ENCODE measurements at places on chromosomes 12 and 14.
A peak's percentile ranks its signal among the peaks of the same experiment; 100 is the strongest.

- DNase-seq = no peak
These were observed 17.6 kb upstream of the RNASE1 start for GRCh38 chr14:20820063-20820904.

DNA sequence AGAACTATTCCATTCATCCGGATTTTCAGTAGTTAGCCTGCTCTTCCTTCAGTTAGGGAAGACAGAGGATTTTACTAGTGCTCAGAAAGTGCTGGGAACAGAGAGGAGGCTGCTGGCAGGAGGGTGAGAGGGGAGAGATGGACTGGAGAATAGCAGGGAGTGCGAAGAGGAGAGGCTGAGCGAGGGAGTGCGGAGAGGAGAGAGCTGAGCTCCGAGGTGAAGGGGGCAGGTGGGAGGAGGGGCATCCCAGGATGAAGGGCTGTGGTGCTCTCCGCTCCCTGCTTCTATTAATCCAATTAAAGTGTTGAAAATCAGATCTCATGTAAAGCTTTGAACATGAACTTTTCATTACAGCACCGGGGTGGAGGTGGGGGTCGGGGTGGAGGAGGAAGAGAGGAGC, 20.4 kb upstream of the SMOC1 start:
- no peak for DNase-seq

DNA sequence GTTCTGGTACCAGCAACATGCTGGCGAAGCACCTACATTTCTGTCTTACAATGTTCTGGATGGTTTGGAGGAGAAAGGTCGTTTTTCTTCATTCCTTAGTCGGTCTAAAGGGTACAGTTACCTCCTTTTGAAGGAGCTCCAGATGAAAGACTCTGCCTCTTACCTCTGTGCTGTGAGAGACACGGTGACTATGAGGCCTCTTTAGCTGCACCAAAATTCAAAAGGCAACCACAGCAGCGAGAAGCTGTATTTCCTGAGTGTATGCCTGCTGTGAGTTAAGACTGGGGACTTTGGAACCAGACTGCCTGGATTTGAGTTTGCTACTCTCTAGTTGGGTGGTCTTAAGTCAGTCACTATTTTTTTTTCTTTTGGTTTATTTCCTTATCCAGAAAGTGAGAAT, 8.7 kb upstream of the OR10G2 start:
- no peak for DNase-seq

- peak; percentile 12 for DNase-seq
These were observed 182.7 kb downstream of the KTN1 start for GRCh38 chr14:55762595-55763232.

GRCh38 chr14:93960108-93960475, 16.3 kb downstream of the ASB2 start:
- DNase-seq = peak; percentile 55

GRCh38 chr12:92139634-92140150, 6.0 kb downstream of the BTG1 start:
- DNase-seq = no peak

GRCh38 chr12:75854681-75855309, 176.8 kb downstream of the PHLDA1 start:
- DNase-seq = no peak

DNA sequence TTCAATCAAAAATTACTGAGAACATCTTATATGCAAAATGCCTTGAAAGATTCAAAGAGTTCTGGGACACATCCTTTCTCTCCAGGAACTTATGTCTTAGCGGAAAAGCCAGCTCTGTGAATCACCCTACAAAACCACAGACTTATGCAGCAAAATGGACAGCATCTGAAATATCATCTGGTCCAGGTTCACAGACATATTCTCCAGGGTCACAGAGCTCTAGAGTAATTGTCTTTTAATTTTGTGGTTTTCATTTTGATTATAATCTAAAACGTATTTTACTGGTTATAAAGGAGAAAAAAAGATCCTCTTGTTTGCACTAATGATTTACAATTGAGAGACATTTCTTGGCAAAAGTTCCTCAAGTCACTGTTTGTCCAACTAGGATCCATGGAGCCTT, 246.2 kb downstream of the MSRB3 start:
- DNase-seq = no peak

DNA sequence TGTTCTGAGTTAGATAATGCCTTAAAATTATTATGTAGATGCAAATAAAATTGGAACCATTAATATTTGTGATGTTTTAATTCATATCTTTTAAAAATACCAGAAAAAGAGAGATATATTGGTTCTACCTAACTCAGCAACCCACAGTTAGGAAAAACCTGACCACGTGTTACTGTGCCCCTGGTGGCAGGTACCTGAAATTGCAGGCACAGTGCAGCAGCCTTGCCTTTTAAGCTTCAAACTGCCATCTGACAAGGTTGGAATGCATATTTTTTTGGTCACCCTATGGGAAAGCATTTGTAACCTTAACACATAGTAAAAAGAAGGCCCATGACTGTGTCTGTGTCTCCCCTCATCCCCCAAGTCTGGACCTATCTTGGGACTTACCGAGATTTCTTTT, 109.4 kb upstream of the NOS1 start:
- DNase-seq = peak; percentile 3

- DNase-seq = no peak
These were observed 9.4 kb downstream of the KCNA1 start for GRCh38 chr12:4918950-4919660.

GRCh38 chr14:56422221-56422620, 157.4 kb upstream of the TMEM260 start:
- DNase-seq = no peak

GRCh38 chr12:14771651-14772137, 31.6 kb downstream of the WBP11 start:
- DNase-seq = peak; percentile 11

DNA sequence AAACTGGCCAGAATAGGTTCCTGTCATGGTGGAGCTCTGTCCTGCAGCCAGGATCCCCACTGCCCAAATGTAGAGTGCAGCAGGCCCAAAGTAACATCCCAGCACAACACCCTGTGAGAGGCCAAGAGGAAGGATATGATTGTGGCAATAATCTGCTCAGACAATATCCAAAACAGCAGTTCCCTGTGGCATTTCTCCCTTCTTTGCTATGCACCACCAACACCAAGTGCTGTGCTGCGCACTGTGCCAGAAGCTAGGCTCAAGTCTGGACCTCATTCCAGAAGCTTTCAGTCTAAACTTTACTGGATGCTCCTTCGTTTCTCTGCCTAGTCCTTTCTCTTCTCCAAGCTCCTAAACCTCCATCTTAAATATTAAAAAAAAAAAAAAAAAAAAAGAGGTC, 33.4 kb downstream of the SLC11A2 start:
- DNase-seq = no peak

DNA sequence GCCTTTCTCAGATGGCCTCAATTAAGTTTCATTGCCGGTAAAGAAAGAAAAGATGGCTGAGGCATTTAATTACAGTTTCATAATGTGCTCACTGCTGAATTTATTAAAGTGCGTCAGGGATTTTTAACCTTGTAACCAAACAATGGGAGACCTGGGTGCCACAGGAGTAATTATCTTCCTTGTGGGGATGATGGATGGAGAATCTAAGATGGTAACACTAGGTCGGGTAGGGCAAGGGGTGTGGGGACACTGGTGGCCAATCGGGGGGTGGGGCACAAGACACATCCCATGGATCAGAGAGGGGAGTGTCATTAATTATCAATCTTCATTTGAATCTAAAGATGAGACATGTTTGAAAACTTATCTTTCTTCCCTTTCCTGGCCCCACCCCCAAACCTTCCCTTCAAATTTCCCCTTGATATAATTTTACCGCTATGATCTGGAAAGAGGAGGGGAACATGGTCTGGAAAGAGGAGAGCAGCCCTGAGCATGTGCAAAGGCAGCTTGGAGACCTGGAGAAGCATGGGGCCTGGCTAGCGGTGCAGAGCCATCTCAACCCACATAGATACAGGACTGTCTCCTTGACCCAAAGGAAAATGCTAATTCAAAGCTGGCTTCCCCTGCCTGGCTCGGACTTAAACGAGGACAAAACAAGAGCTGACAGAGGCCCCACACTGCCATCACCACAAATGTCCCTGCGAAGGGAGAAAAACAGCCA, 231.3 kb upstream of the NOS1 start:
- DNase-seq = no peak

DNA sequence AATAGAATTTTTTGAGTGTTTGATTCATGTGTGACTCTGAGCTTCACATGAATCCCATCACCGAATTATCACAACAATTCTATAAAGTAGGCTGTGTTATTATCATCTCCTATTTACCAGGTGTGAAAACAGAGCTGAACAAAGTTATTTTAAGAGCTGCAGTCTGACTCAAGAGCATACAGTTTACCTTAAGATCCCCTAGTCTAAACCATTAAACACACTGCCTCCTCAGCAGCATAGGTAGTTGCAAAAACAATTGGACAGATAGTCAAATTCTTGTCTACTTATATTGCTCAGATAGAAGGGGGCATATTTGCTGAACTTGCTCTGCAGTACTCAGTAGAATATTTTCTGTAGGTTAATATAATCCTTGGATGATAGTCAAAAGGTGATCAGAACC, 219.8 kb upstream of the ATP2B1 start:
- no peak for DNase-seq

DNA sequence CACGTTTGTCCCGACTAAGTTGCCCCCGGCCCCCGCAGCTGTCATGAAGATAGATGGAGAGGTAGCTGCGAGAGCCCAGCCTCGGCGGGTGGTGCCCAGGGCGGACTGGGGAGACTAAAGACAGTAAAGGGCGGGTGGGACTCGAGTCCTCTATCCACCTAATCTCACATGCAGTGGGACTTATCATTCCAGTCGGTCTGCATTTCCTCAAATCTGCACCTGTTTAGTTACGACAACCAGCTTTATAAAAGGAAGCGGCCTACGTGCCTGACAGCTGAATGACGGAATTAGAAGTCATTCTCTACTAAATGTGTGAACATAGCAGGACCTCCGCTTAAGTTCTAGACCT, 109.8 kb upstream of the EGLN3 start:
- no peak for DNase-seq

- DNase-seq = no peak
These were observed 477 bp upstream of the DDX47 start for GRCh38 chr12:12812618-12813119.

DNA sequence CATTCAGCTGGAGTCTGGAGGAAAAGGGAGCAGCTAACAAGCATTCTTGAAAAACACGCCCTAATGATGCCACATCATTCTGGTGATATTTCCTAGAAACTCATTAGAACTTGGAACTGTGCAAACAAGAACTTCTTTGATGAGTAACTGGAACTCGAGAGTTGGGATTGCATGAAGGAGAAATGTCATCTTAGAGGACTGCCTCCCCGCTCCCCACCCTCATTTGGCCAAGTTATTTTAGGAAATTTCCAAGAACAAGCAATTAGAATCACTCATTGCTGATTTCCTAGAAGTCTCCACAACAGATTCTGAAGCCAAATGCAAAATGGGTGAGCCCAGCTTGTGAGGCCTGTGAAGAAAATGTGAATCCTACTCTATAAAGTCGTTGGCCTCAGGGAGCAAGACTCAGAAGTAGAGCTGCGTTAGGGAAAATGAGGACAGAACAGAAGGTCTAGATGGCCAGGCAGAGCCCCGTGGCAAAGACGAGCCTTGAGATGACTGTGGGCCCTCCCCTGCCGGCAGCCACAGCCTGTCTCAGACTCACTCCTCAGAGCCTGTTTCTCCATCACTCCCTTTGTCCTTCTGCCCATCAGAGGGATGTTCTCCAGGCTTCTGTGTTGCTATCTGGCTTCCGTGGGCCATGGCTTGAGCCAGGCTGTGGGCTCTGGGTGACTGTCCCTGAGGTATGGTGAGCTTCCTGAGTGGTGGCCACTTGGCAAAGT, 38.4 kb downstream of the RTL1 start:
- DNase-seq = no peak

GRCh38 chr12:25332143-25332542, 81.4 kb upstream of the KRAS start:
- no peak for DNase-seq

DNA sequence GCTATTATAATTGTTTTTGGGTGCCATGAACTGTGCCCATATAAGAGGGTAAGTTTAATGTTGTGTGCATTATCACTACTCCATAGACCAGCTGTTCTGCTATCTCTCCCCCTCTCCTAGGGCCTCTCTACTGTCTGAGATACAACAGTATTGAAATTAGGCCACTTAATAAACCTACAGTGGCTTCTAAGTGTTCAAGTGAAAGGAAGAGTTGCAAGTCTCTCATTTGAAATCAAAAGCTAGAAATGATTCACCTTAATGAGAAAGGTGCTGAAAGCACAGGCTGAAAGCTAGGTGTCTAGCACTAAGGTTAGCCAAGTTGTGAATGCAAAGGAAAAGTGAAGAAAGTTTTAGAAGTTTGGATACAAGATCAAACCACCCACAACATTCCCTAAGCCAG, 168.0 kb downstream of the SLC16A7 start:
- no peak for DNase-seq

- peak; percentile 81 for DNase-seq
These were observed 54.0 kb downstream of the SLC38A1 start for GRCh38 chr12:46214668-46215436.

GRCh38 chr14:102999227-102999895, 58.0 kb downstream of the CDC42BPB start:
- DNase-seq = no peak

- DNase-seq = no peak
These were observed 101.8 kb downstream of the UNC79 start for GRCh38 chr14:93532541-93532940.

DNA sequence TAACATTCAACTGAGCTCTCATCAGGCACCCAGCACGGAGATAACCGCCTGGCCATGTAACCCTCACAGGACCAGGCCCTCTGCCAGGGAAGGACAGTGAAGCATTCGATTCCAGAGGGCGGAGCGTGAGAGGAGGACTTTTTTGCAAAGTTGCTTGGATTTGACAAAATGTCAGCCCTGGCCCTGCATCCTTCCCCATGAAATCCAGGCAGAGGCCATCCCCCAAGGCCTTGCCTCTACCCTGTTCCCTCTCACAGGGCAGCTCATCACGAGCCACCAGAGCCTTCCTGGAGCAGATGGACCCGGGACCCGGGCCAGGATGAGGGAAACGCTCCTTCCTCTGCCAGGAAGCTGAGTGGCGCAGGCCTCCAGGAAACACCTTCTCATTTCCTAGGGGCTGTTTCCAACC, 17.0 kb downstream of the CAMKK2 start:
- DNase-seq = no peak

GRCh38 chr14:81298122-81298521, 77.4 kb upstream of the GTF2A1 start:
- DNase-seq = no peak

DNA sequence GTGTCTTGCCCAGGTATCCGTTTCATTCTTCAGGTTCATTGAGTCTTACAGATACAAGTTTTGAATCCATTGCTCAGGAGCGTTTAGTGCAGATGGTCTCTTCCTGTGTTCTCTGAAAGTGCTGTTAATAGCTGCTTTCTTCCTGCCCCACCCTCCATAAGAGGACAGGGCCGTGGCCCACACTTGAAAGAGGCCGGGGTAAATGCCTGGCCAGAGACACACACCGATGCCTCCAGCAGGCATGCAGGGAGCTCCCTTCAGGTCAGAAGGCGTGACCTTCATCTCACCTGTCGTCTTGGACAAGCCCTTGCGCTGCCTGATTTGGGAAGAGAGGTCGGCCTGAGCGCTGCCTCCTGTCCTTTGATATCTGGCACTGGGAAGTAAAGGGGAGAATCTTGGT, 11.6 kb downstream of the PRKAB1 start:
- no peak for DNase-seq

- DNase-seq = no peak
These were observed 131.0 kb upstream of the EEA1 start for GRCh38 chr12:93059925-93060665.

Data from activated CD4-positive, alpha-beta T cell treated with anti-CD3 and anti-CD28 coated beads, Interleukin-2, amount 50 U/mL, for 48 hours (primary cell).